ENCODE measurements at places on chromosomes 2 and 18.
A peak's percentile ranks its signal among the peaks of the same experiment; 100 is the strongest.

DNA sequence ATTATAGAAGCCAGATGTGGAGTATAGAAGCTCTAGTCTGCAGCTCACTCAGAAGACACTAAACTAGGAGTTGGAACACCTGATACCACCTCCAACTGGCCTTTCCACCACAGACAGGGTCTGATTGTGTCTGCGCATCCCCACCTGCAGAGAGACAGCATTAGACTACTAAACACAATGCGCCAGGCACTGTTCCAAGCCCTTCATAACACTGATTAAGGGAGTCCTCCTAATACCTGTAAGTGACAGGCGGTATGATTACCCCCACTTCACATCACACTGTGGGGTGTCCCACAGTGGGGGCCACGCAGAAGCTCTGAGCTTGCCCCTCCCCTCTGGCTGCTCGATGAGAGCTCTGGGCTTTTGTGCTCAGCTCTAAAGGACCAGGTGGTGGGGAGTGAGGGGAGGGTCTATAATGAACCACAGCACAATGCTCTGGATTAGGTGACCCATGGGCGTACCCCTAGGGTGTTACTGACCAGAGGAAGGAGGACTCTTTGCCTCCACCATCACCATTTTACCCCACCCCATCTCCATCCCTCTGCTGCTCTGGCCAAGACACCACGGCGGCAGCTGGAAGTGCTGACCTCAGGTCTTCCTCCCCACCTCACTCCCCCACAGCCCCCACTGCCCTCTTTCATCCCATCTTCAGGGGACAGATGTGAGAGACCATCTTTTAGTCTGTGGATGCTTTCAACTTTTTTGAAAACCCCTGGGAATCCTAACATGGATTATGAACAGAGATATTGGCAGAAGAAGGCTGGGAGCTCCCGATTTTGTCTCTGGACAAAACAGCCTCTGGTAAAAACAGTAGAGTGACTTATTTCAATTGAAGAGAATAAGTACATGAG, 145.1 kb downstream of the GFPT1 start:
- DNase-seq: no peak

- no peak for DNase-seq
Observed at GRCh38 chr2:129430911-129431310, 548.6 kb upstream of the RAB6C start.

GRCh38 chr2:8441986-8442385, 239.9 kb upstream of the ID2 start:
- DNase-seq: peak; percentile 38

GRCh38 chr2:179910735-179911113, 49.3 kb upstream of the ZNF385B start:
- DNase-seq: no peak

- DNase-seq: peak; percentile 10
Observed at GRCh38 chr2:44793322-44793870, 148.1 kb upstream of the SIX3 start.

DNA sequence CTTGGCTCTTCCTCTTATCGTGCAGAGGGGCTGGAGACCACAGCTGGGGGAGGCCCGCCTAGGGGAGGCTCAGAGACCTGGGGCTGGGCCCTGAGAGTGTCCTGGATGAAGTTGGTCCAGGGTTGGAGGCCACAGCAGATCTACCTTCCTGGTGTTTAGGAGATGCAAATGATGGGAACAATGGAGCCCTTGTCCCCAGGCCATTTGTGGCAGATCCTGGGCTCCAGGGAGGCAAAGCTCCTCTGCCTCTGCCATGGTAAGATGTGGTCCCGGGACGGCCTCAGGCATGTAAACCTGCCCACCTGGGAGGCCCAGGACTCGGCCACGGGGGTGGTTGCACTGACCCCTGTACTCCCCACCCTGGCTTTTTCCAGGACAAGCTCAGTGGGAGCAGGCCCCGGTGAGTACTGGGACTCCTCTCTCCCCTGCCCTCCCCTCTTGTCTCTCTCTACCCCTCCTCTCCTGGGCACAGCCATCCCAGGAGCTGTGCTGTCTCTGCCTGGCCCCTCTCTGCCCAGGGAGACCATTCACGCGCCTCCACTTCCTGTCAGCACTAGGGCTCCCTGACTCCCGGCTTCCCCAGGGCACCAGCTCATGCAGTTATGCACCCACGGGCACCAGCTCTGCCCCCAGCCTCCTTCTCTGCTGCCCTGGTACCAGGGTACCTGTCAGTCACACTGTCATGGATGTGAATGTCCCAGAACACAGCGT, 10.9 kb downstream of the SH2D6 start:
- DNase-seq: no peak

- DNase-seq: no peak
Observed at GRCh38 chr2:65291216-65292105, 63.8 kb downstream of the ACTR2 start.

GRCh38 chr18:58584200-58585127, 44.4 kb downstream of the ALPK2 start:
- no peak for DNase-seq

- peak; percentile 65 for DNase-seq
Observed at GRCh38 chr2:236974148-236974547, 111.5 kb upstream of the COPS8 start.

GRCh38 chr2:8841932-8842331, 4.5 kb upstream of the KIDINS220 start:
- DNase-seq: peak; percentile 85

GRCh38 chr18:61898640-61899101, 5.9 kb upstream of the RNF152 start:
- DNase-seq: no peak

DNA sequence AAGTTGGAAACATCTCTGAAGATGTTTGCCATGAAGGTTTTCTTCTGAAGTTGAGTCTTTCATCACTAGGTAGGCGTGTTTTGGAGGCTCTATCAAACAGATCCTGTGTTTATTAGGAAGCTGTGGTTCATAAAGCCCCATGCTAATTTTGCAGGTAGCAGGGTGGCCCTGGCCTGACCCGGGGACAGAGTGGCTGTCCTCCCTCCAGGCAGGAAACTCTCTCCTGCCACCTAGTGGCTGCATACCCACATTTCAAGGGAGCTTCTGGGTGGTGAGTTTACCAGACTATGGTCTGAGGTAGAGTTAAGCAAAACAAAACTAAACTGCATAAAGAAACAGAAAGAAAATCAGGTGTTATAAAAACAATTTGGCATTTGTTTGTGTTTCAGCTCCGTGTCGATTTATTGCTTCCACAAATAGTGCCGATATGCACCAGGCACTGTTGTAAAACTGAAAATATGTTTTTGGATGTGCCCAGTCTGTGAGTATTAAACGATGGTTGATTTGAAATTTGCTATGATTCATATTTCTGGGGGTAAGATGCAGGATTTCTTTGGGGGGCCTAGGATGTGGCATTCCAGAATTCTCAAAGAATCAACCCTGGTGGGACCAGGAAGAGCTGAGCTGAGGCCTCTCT, 26.0 kb upstream of the IL37 start:
- DNase-seq: peak; percentile 90

DNA sequence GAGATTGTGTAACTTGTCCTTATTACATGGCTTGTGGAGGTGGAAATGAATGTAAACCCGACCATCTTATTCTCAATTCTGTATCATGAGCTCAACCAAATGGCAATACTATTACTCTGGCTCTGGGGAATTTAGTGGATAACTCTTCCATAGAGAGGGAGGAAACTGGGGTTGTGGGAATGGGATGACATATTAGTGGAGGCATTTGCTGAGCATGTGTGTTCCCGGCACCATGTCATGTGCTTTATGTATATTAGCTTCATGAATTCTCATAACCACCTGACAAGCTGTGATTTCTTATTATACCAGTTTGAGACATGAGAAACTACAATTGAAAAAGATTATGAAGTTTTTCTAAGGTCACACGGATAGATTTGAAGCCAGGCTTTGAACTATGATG, 112.8 kb upstream of the TMEFF2 start:
- no peak for DNase-seq

DNA sequence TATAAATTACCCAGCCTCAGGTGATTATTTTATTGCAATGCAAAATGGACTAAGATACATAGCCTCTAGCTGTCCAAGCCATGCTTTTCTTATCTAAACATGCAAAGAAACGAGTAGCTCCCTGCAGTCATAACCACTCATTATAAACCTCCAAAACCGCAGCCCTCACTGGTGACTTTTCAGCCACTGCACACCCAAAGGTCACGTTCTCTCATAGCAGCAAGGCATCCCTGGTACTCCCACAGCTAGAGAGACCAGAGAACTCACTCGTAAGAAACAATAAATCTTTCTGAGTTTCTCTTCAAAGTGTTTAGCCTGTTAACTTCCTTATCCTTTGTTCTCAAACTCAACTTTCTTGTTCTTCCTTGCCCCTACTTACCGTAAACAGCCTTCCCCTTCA, 28.5 kb upstream of the RALBP1 start:
- no peak for DNase-seq

DNA sequence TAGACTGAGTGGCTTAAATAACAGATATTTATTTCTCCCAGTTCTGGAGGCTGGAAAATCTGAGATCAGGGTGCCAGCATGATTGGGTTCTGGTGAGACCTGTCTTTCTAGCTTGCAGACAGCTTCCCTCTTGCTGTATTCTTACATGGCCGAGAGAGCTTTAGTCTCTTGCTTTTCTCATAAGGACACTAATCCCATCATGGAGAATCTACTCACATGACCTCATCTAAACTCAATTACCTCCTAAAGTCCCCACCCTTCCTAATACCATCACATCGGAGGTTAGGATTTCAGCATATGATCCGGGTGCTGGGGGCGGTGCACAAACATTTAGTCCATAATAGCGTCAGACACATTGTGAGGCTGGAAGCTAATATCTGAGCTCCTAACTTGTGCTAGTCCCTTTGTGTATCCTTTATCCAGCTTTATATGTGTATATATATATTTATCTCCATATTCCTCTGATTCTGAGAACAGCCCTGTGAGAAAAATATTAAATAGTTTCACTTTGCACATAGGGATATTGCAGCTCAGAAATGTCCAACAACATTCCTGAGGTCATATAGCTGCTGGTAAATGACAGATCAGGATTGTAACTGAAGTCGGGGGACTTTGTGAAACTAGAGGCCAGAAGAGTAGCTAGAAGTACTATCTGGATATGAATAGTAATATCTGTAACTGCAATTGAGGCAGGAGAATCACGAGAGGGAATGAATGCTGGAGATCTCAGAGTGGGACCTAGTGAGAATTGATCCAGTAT, 28.9 kb downstream of the MARCHF4 start:
- DNase-seq: no peak

- DNase-seq: no peak
Observed at GRCh38 chr2:72744049-72744448, 81.8 kb downstream of the EXOC6B start.

DNA sequence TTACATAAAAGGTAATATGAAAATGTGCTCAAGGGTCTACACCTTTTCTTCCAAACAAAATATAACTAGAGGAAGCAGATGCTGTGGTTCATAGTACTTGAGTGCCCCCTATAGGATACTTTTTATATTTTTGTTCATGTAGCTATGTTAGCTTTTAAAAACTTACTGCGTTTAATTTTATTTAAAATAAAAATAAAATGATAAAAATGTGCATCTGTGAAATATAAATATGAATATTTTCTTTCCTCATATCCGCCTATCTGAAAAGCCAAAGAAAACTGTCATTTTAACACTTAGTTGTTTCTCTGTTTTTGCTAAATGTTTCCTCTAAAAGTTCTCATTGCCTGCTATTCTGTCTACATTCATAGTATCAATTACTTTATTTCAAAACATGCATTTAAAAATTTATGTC, 9.6 kb upstream of the LRP1B start:
- DNase-seq: peak; percentile 17
